ENCODE measurements at places on chromosomes 3 and 15. TPM values are rescaled to one million over a fixed set of nuclear protein-coding genes. Genes with fewer than 3 reads are reported as not detected.
A peak's percentile ranks its signal among the peaks of the same experiment; 100 is the strongest.

GRCh38 chr3:182028081-182028480, 316.4 kb downstream of the SOX2 start:
- H3K4me1 ChIP-seq: no peaks in the 10 kb centered on the region
- no peak overlapping the region for H3K4me3 ChIP-seq
- no peak for DNase-seq

GRCh38 chr3:29914861-29915524, 634.1 kb downstream of the RBMS3 start:
- peak overlapping the region; percentile 84 for H3K4me3 ChIP-seq
- H3K27ac ChIP-seq: peak overlapping the region; percentile 87
- H3K36me3 ChIP-seq: peaks cover 5% of the 10 kb centered on the region
- DNase-seq: peak; percentile 72

The PLA1A gene
- not detected for total RNA-seq

DNA sequence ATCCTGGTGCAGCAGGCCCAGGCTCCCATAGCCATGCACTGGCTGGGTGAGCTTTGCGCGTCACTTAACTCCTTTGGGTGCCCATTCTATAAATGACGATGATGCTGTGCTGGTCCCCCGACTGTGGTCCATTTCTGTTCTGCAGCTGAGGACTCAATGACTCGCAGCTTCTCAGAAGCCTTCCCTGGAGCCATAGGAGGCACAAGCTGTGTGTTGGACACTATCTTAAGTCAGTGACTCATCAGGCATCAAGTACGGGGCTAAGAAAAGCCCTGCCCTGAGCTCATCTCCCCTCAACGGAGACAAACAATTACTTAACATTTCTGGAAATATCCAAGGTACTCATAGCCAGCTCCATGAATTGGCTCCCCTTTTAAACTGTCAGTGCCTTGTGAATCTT, 13.8 kb upstream of the MUSTN1 start:
- H3K4me1 ChIP-seq: peaks cover 9% of the 10 kb centered on the region
- H3K4me3 ChIP-seq: no peak overlapping the region
- H3K27me3 ChIP-seq: peaks cover 3% of the 10 kb centered on the region
- peaks cover 6% of the 10 kb centered on the region for H3K36me3 ChIP-seq

GRCh38 chr3:153396581-153396980, 234.6 kb downstream of the RAP2B start:
- H3K4me1 ChIP-seq: peaks cover 30% of the 10 kb centered on the region
- no peaks in the 10 kb centered on the region for H3K36me3 ChIP-seq
- no peak overlapping the region for H3K27ac ChIP-seq
- no peaks in the 10 kb centered on the region for H3K27me3 ChIP-seq
- no peak overlapping the region for H3K4me3 ChIP-seq

GRCh38 chr3:170746175-170746942, 123.6 kb downstream of the RPL22L1 start:
- H3K4me1 ChIP-seq: peaks cover 97% of the 10 kb centered on the region
- no peaks in the 10 kb centered on the region for H3K27me3 ChIP-seq
- H3K4me3 ChIP-seq: no peak overlapping the region
- peaks cover 18% of the 10 kb centered on the region for H3K36me3 ChIP-seq
- DNase-seq: no peak

DNA sequence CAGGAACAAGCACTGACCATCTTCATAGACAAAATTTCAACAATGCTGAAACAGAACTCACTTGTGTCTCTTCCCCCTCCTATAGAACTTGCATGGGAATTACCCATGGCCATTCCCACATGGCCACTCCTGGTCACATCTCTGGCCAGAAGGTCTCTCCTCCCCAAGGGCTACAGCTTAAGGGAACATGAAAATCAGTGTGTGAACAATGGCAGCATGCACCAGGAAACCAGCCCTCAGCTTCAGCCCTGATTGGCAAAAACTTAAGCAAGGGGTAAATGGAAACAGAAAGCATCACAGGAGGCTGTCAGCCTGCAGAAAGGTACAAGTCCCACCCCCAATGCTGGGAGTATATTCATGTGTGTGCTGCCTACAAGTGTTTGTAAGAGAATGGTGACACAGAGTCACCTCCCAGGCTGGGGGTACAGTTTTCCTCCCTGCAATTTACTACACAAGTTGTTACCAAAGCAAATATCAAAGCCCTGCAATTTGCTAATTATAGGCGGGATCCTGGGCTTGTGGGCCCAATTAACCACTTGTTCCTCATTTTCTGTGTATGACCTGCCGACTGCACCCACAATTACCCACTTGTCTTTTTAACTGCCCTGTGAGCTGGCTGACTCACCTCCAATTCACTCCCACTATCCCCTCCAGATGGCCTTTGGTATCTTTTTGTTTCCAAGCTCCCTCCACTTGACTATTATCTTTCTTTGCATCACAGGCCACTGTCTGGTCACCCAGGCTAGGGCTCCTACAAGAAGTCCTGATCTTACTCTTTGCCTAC, 84.4 kb upstream of the HES1 start:
- peaks cover 21% of the 10 kb centered on the region for H3K27me3 ChIP-seq
- H3K4me3 ChIP-seq: no peak overlapping the region
- no peak for DNase-seq
- H3K36me3 ChIP-seq: peaks cover 8% of the 10 kb centered on the region

DNA sequence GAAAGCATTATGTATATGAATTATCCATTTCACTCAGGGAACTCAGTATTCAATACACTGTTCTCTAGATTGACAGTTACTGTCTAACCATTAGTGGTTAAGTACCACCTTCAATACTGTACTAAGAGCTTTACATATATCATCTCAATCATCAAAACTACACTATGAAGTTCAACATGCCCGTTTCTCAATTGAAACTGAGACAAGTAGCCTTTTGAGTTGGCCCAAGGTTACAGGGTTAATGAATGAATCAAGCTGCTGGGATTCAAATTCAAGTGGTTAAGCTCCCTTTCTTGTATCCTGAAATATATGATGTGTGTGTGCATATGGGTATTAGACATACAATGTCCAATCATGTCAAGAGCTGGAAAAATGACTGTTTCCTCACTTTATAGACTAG, 5.8 kb downstream of the TASOR start:
- peaks cover 44% of the 10 kb centered on the region for H3K4me1 ChIP-seq
- no peak for DNase-seq
- peak overlapping the region; percentile 16 for H3K27ac ChIP-seq
- H3K36me3 ChIP-seq: peaks cover 44% of the 10 kb centered on the region

The ERICH6 gene
- not detected for total RNA-seq

DNA sequence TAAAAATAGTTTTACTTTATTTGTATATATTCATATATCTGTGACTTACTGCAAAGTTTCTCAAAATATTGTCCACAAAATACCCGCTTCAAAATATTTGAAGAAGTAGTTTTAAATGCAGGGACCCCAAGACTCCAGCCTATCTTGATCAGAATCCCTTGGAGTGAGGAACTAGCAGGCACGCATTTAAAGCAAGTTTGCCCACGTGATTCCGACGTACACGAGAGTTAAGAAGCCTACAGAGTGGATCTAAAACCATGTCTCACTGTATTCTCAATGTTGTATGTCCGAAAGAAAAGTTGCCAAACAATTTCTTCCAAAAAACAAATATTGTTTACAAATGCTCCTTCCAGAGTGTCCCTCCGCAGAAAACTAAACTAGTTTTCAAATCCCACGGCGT, 1.7 kb downstream of the GABRB3 start:
- H3K27me3 ChIP-seq: peaks cover 5% of the 10 kb centered on the region
- no peak overlapping the region for H3K4me3 ChIP-seq
- H3K27ac ChIP-seq: no peak overlapping the region
- H3K4me1 ChIP-seq: no peaks in the 10 kb centered on the region
- H3K36me3 ChIP-seq: no peaks in the 10 kb centered on the region

- peak; percentile 93 for DNase-seq
- H3K4me1 ChIP-seq: peaks cover 60% of the 10 kb centered on the region
- H3K27ac ChIP-seq: peak overlapping the region; percentile 97
- H3K36me3 ChIP-seq: no peaks in the 10 kb centered on the region
- peak overlapping the region; percentile 65 for H3K4me3 ChIP-seq
Measured at GRCh38 chr15:62495670-62496614, 330.9 kb upstream of the C2CD4B start.

The RPS27L gene
- total RNA-seq: 517 TPM

GRCh38 chr3:4429648-4430350, 37.3 kb downstream of the SUMF1 start:
- H3K4me3 ChIP-seq: no peak overlapping the region
- H3K27ac ChIP-seq: no peak overlapping the region
- peaks cover 8% of the 10 kb centered on the region for H3K36me3 ChIP-seq
- H3K27me3 ChIP-seq: peaks cover 2% of the 10 kb centered on the region

- H3K27me3 ChIP-seq: peaks cover 2% of the 10 kb centered on the region
- peaks cover 8% of the 10 kb centered on the region for H3K4me1 ChIP-seq
- peak; percentile 20 for DNase-seq
- H3K36me3 ChIP-seq: no peaks in the 10 kb centered on the region
Measured at GRCh38 chr3:64666171-64666588, 21.6 kb downstream of the ADAMTS9 start.

GRCh38 chr15:39786447-39787056, 3.9 kb upstream of the FSIP1 start:
- H3K27me3 ChIP-seq: peaks cover 10% of the 10 kb centered on the region
- peak overlapping the region; percentile 89 for H3K4me3 ChIP-seq
- peaks cover 70% of the 10 kb centered on the region for H3K4me1 ChIP-seq
- H3K27ac ChIP-seq: peak overlapping the region; percentile 76

The CCR8 gene
- total RNA-seq: not detected

The EXD1 gene
- total RNA-seq: not detected

DNA sequence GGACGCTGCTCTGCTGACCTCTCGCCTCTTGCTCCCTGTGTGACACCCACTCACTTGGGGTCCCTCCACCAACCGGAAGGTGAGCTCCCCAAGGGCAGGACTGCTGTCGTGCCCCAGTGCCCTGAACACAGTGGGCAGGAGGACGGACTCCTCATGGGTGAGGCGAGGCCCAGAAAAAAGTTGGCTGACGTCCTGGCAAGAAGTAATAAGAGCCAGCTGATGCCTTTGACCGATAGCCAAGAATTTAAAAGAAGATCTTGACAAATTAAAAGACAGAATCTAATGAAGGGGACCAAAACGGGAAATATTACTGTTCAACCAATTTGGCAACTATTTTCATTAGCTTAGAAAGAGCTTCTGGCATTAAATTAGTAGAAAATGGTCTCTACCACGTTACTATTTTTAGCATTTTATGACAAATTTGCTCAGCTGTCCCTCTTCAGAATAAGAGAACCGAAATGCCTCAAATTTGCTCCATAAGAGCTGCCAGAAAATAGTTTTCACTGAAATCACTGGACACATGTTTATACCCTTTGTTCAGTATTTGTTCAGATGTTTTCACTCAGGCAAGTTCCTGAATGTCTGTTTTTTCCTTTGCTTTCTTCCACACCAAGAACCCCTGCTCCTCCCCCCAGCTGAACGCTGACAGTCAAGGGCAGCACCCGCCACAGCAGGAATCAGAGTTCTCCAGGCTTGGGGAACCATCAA, 60.5 kb downstream of the XXYLT1 start:
- no peaks in the 10 kb centered on the region for H3K27me3 ChIP-seq
- peaks cover 48% of the 10 kb centered on the region for H3K4me1 ChIP-seq
- H3K4me3 ChIP-seq: peak overlapping the region; percentile 81
- H3K27ac ChIP-seq: peak overlapping the region; percentile 98

- peaks cover 35% of the 10 kb centered on the region for H3K27me3 ChIP-seq
- no peak overlapping the region for H3K4me3 ChIP-seq
- no peak for DNase-seq
Measured at GRCh38 chr15:70113304-70113700, 15.6 kb upstream of the TLE3 start.

DNA sequence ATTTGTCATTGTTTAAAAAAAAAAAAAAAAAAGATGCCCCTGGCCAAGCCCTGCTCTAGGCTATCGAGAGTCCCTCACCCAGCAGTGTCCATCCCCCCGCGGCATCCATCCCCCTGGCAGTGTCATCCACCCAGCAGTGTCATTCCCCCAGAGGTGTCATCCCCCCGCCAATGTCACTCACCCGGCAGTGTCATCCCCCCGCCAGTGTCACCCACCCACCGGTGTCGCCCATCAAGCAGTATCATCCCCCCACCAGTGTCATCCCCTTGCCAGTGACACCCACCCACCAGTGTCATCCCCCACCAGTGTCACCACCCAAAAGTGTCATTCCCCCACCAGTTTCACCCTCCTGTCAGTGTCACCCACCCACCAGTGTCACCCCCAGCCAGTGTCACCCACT, 99.3 kb upstream of the PRR20G start:
- no peak for DNase-seq
- H3K4me3 ChIP-seq: no peak overlapping the region
- peaks cover 7% of the 10 kb centered on the region for H3K4me1 ChIP-seq
- H3K27ac ChIP-seq: no peak overlapping the region

The DLL4 gene
- not detected for total RNA-seq

The KLHDC8B gene
- 19.9 TPM for total RNA-seq

The LRRIQ4 gene
- not detected for total RNA-seq

The GNB4 gene
- 40.8 TPM for total RNA-seq

- DNase-seq: no peak
- peak overlapping the region; percentile 26 for H3K4me3 ChIP-seq
- H3K36me3 ChIP-seq: peaks cover 24% of the 10 kb centered on the region
Measured at GRCh38 chr15:74010929-74011540, 16.5 kb downstream of the PML start.

DNA sequence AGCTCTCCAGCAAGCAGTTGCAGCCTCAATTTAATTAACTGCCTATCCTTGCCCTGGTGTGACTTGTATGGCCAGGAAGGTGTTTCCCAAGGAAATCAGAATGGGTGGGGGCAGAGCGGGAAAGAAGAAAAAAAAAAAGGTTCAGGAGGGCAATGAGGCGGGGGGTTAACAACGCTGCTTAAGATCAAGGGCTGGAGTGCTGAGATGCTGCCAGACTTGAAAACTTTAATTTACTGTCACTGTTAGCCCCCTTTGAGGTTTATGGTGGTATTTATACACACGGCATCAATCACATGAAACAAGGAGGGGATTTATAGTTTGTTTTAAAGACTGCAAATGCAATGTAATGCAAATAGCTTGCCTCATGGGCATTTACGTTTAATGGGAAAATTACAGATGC, 319.4 kb upstream of the NR2F2 start:
- no peak overlapping the region for H3K27ac ChIP-seq
- no peaks in the 10 kb centered on the region for H3K36me3 ChIP-seq
- no peak for DNase-seq
- no peaks in the 10 kb centered on the region for H3K4me1 ChIP-seq

DNA sequence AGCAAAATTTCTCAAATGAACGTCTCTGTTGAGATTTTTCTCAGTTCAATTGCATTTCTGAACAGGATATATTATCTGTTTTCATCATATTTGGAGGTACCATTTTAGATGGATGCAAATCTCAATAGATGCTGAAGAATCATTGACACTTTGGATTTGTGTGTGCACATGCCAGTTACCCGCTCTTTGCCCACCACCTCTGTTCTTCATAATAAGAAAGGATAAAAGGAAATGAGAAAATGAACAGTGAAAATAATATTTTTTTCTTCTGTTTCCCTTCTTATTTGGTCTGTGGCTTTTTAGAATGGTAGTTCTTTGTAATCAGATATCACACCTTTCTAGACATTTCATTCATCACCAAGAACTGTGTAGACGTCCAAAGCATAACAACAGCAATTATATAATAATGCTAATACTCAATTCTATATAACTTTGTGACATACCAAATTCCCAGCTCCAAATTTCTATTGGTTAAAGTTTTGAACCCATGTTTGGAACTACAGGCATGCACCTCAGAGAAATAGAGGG, 256.7 kb upstream of the SATB1 start:
- no peak overlapping the region for H3K4me3 ChIP-seq
- DNase-seq: no peak
- H3K27me3 ChIP-seq: peaks cover 1% of the 10 kb centered on the region
- H3K4me1 ChIP-seq: no peaks in the 10 kb centered on the region
- no peak overlapping the region for H3K27ac ChIP-seq

The TM6SF1 gene
- total RNA-seq: 0.14 TPM
